ENCODE measurements at places on chromosomes 4 and X. TPM values are rescaled to one million over a fixed set of nuclear protein-coding genes. Genes with fewer than 3 reads are reported as not detected.

Gene SLIT2
- total RNA-seq, result 119 TPM

Gene RASL11B
- total RNA-seq, result not detected

Gene FRG2
- total RNA-seq, result not detected

Gene TLL1
- total RNA-seq, result 0.79 TPM

Gene MAGEA11
- total RNA-seq, result not detected

Gene IL1RAPL2
- not detected for total RNA-seq

Gene RS1
- not detected for total RNA-seq

Gene IL13RA2
- 5.8 TPM for total RNA-seq

Gene RAB41
- not detected for total RNA-seq

Gene DCX
- not detected for total RNA-seq

Gene AKAP14
- not detected for total RNA-seq

Gene AREG
- 0.32 TPM for total RNA-seq

Gene EPHA5
- not detected for total RNA-seq

Gene RBM46
- not detected for total RNA-seq

Gene ZFP42
- total RNA-seq, result not detected

Gene SATL1
- not detected for total RNA-seq

Gene LNX1
- total RNA-seq, result 0.53 TPM

Gene FAM236D
- total RNA-seq, result not detected

Gene C4orf51
- not detected for total RNA-seq

Gene RNF128
- total RNA-seq, result not detected

Gene CT55
- total RNA-seq, result not detected

All from HFFc6 (cell line).